Stimulated activated CD8-positive, alpha-beta memory T cell treated with anti-CD3 and anti-CD28 coated beads, Interleukin-7, amount 100 ng/mL, for 1 hour (primary cell): ENCODE measurements at places on chromosomes 6 and 20.

- no peak for DNase-seq
Measured at GRCh38 chr6:79073888-79074287, 4.2 kb downstream of the PHIP start.

DNA sequence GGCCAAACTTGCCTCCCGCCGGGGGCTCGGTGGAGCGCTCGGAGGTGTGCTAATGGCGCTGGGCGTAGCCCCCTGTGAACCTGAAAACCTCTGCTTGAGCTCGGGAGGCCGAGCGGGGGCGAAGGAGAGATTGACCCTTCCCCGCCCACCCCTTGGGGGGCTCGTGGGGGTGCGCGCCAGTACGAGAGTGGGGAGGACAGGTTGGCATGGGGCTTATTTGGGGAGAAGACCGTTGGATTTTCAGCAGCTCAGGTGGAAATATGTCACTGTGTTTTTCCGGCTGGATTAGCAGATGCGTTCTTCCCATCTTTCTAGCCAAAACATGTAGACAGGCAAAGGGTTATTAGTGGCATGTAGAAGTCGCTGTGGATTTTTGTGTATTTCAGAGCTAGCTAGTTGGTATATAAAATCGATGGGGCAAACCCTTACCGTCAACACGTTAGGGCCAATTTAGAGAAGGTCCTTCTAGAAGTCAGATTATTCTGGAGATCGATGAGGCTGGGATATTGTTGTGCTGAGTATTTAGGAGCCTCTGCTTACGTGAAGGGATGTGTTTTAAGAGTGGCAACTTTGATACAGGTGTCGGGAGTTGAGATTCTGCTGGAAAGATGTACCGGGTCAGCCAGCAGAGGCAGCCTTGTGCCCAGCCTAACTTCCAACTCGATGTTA is 525 bp downstream of the NCOA7 start:
- no peak for DNase-seq

DNA sequence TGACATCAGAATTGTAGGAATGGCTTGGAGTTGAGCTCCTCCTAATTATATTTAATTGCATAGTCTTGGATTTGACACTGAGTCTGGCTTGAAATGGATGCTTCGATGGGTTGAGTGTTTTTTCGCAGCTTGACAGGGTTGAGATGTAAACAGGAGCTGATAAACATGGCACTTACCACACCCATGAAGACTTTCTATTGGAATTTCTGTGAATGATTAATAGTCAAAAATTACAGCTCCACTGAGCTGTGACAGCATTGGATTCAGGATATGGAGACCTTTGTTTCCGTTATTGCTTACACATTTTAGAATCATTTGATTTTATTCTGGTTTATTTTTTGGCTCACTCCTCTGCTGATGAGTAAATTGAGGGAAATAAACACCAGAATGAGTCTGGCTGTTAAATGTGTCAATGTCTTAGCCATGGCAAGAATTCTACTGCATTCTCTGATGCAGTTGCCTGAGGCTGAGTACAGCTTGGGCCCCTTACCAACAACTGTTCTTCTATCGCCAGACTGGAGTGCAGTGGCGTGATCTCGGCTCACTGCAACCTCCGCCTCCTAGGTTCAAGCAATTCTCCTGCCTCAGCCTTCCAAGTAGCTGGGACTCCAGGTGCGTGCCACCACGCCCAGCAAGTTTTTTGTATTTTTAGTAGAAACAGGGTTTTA is 128.1 kb upstream of the DOK5 start:
- no peak for DNase-seq

DNA sequence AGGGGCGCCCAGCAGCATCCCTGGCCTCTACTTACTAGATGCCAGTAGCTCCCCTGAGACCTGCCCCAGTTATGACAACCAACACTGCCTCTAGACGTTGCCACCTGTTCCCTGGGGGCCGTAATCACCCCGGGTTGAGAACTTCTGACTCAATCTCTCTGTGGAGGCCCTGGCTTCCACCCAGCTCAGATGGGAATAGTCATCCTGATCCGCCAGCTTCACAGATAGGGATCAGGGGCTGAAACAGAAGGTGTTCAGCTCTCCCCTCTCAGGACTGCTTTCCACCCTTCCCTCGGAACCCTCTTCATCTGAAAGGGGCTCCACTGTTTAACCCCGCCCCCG is 3.3 kb downstream of the CAPN11 start:
- DNase-seq = no peak

GRCh38 chr6:21744331-21744730 is 150.8 kb downstream of the SOX4 start:
- DNase-seq = no peak

DNA sequence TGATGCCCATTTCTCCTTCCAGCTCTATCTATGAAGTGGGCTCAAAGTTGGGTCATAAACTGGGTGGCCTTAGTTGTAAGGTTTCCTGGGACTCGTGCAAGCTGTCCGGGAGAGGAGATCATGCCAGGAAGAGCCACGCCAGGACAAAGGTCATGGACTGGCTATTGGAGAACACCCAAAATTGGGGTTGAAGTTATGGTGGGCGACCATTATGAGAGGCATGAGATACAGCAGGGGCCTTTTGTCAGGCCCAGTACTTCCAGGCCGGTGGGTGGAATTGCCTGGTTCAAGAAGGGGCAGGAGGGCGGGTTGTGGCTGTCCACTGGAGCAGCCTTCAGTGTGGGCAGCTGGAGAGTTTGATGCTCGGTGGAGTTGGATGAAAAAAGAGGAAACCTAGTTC is 225.1 kb upstream of the SSTR4 start:
- DNase-seq = no peak

GRCh38 chr20:2631228-2631627 is 21.2 kb upstream of the NOP56 start:
- no peak for DNase-seq
